ENCODE measurements at places on chromosomes 5 and 9. TPM values are rescaled to one million over a fixed set of nuclear protein-coding genes. Genes with fewer than 3 reads are reported as not detected.

Gene OR1Q1
- total RNA-seq = not detected

Gene ANKRD31
- total RNA-seq = under 0.01 TPM

Gene CDH18
- not detected for total RNA-seq

Gene GFI1B
- not detected for total RNA-seq

Gene FBP2
- not detected for total RNA-seq

Gene REEP5
- total RNA-seq = 56.0 TPM

Gene LHX6
- total RNA-seq = under 0.01 TPM

Gene AGXT2
- total RNA-seq = not detected

Gene LRRC70
- 1.4 TPM for total RNA-seq

Gene CLTB
- 102 TPM for total RNA-seq

Gene TEX48
- total RNA-seq = not detected

Gene F2RL1
- 209 TPM for total RNA-seq

Gene GLIPR2
- total RNA-seq = 53.0 TPM

Gene RETREG1
- total RNA-seq = 0.66 TPM

Gene TNFSF15
- 17.5 TPM for total RNA-seq

Gene FOXD4L6
- under 0.01 TPM for total RNA-seq

Gene GRXCR2
- not detected for total RNA-seq

Gene EFNA5
- 0.66 TPM for total RNA-seq

Gene KIF27
- 4.4 TPM for total RNA-seq

Gene DRD1
- total RNA-seq = 0.44 TPM

Gene CDKN2B-AS1
- total RNA-seq = 9.2 TPM

Gene GFPT2
- 169 TPM for total RNA-seq

All from placental pericyte (primary cell).